Myocyte (in vitro differentiated cells): ENCODE measurements at places on chromosomes 5 and 9. TPM values are rescaled to one million over a fixed set of nuclear protein-coding genes. Genes with fewer than 3 reads are reported as not detected.

DNA sequence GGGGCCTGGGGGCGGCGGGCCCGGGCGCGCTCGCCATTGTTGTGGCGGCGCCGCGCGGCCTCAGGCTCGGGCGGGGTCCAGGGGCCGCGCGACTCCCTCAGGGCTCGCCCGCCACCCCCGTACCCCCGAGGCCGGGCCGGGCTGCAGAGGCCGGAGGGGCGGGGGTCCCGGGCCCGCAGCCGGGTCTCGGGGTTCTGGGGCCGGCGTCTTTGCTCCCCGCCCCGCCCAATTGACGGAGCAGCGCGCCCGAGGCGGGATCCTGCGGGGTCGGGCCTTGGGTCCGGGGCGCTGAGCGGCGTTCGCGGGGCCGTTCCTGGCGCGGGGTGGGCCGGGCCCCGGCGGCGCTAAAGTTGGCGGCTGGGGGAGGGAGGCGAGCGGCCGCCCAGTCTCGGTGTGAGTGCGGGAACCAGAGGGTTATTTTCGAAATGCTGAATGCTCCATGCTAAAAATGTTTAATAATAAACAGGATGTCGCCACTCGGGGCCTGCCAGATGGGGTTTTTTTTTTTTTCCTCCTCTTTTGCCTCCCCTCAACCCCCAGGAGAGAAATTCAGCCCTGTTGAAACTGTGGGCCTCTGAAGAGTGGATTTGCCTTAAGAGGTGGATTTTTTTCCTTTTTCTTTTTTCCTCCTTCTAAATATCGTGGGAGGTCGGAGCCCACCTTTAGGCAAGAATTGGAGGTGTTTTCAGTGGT, 724 bp downstream of the PRRC2B start:
- peak; percentile 59 for DNase-seq

- no peak for DNase-seq
Observed at GRCh38 chr9:89419978-89420394, 77.9 kb downstream of the SEMA4D start.

- no peak for DNase-seq
Observed at GRCh38 chr9:114039484-114039883, 38.6 kb downstream of the AMBP start.

DNA sequence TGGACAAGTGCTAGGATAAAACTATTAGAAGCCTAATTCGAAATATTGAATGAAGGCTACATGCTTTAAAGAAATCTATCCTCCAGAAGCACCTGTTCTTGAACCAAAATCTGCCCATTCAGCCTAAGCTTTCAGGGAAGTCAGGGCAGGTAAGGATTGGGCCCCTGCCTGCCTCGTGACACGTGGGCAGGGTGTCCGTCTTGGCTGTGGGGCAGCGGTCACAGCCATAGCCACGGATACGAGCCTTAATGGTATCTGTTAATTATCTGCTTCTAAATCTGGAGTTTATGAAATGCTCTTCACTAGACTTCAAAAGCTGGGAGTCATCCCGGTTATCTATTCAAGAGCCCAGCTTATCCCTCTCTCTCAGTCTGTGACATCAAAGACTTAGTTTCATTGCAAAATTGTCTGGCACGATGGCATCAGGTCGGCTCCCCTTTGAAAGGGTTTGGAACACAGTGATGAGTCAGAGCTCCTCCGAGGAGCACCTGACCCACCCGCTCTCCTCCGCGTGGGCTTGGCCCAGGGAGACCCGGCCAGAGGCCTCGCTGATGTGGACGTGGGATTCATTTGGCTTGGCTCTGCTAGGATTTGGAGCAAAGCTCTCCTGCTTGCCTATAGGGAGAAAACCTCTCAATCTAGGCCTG, 135.9 kb downstream of the MACROH2A1 start:
- DNase-seq = no peak

The PCDHB7 gene
- total RNA-seq = 5.1 and 6.6 TPM in 2 replicates

The PDE6A gene
- 0.35 and 0.47 TPM in 2 replicates for total RNA-seq

The TAF1L gene
- 0.03 and 0.05 TPM in 2 replicates for total RNA-seq

DNA sequence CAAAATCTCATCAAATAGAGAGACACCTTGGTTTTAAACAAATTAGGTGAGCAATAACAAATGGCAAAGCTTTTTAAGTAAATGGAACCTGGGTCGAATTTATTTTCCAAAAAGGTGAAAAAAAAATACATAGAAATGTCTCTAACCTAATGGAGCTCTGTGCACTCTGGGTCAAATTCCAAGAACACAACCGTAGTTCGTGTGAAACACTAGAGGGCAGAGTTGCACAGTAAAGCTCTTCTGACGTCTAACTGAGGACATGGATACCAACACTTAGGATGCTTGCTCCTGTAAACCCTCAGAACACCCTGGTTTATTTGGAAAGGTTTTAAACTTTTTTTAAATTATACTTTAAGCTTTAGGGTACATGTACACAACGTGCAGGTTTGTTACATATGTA, 18.9 kb downstream of the MARCHF11 start:
- DNase-seq = peak; percentile 65

The LRRC19 gene
- total RNA-seq = not detected in 2 replicates

- DNase-seq = no peak
Observed at GRCh38 chr5:170287532-170287931, 10.0 kb downstream of the LCP2 start.

- DNase-seq = peak; percentile 56
Observed at GRCh38 chr9:87238545-87238944, 259.1 kb upstream of the DAPK1 start.

The IFT74 gene
- total RNA-seq = 20.0 and 30.8 TPM in 2 replicates

DNA sequence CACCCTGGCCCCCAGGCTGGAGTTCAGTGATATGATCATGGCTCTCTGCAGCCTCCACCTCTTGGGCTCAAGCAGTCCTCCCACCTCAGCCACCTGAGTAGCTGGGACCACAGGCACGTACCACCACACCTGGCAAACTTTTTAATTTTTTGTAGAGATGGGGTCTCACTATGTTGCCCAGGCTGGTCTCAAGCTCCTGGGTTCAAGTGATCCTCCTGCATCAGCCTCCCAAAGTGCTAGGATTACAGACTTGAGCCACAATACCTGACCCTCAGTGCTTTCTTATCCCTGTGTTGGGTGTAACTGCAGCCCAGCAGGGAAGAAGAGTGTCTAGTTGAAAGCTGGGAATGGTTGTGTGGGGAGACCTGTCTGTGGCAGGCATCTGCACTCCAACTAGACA, 10.9 kb downstream of the PTPA start:
- no peak for DNase-seq

DNA sequence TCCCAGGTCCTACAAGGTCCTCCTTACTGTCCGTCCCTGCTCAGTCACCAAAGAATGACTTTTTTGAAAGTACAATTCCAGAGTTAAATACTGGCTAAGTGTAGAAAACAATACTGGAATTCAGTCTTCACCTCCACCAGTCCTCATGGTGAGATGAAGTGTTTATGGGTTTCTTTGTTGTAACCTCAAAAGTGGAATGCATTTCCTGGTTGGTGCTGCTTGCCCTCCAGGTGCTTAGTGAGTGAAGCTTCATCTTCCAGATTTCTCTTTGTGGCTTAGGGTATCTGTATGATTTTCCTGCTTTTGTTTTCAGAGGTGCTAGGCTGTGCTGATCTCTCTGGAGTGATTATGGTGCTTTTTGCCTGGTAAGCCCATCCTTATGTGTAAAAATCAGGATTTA, 49.4 kb upstream of the DHFR start:
- DNase-seq = no peak

- DNase-seq = no peak
Observed at GRCh38 chr5:164336276-164336675, 830.9 kb downstream of the MAT2B start.

DNA sequence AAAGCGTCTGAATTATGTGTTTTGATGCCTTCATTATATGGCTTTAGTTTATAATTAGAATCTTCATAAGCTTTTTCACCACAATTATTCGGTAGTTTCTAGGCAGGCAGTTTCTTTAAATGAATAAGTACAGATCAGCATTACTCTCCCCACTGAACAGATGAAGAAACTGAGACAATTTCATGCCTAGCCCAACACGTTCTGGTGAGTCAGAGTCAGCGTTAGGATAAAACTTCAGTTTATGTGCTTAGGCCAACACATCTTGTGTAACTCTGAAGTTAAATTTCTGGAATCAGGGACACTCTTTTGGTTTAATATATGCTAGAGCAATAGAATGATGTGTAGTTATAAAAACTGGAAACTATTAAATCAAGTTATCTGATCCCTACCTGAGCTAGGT, 186.7 kb upstream of the ELL2 start:
- no peak for DNase-seq
